BJ (cell line): ENCODE measurements at places on chromosomes 16 and 17.
A peak's percentile ranks its signal among the peaks of the same experiment; 100 is the strongest.

DNA sequence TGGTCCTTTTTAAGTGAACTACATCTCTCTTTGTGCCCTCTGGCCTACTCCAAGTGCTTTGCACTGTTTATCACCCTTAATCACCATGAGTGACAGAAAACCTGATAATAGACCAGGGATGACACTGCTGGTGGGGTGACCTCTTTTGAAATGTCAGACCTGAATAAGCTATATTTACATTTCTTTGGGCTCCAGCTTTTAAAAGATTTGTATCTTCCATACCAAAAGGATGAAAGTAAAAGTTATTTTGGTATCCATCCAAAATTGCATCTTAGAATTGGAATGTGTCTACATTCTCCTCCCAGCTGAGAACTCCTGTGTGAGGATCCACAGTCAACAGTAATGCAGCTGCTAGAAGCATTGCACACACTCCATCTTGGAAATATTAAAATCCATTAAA, 370.0 kb downstream of the CDH11 start:
- peak; percentile 72 for DNase-seq

- no peak for DNase-seq
Observed at GRCh38 chr16:47375423-47375822, 85.4 kb downstream of the ITFG1 start.

DNA sequence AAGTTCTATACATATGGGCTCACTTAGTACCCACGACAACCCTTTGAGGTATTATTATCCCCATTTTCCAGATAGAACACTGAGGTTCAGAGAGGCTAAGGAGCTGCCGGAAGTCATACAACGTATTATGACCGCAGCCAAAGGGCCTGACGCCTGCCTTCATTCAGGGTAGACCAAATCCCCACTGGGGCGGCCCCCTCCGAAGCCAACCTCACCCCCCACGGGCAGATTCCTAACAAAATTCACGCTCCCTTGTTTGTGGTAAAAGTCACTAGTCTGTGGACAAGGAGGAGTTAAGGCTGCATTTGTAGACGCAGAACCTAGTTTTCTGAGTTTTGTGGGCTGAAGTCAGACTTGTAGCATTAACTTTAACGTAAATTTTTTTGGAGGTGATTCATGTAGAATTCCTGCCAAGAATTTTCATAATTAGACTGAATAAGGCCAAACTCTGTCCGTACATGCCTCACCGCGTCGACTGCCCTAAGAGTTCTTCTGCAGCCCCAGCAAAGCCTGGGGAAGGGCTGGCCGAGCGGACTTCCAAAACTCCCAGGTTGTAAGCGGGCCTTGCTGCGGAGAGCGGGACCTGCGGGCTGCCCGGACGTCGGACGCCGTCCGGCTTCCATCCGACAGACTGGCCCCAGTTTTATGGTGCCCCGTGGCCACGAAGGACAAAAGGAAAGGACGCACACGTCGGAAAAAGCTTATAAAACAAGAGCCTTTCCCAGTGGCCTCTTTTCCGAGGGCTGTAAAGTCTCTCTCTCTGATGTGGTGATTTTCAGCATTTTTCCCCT, 75.7 kb downstream of the NXN start:
- DNase-seq = peak; percentile 92

GRCh38 chr17:40535924-40536294, 29.4 kb downstream of the CCR7 start:
- DNase-seq = no peak

DNA sequence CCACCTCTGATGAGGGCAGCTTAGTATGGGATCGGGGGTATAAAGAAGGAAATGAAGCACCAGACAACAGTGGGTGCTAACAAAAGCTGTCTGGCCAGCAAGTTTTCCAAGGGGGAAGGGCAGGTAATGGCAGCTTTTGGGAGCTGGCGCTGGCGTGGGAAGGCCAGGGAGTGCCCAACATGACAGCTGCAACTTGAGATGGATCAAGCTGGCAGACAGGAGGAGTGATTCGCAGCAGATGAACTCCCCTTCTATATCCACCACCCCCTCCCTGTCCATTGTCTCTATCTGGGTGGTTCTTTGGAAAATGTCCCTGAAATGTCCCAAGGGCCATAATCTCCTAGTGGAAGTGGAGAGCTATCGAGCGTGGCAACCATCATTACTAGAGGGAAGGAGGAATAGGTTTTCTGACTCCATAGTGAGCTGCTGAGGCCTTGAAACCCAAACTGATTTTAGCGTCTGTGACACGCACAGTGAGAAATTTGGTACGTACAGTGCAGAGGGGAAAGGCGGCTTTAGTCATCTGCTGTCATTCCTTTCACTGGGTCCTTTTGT, 4.8 kb upstream of the INPP5K start:
- DNase-seq = no peak

DNA sequence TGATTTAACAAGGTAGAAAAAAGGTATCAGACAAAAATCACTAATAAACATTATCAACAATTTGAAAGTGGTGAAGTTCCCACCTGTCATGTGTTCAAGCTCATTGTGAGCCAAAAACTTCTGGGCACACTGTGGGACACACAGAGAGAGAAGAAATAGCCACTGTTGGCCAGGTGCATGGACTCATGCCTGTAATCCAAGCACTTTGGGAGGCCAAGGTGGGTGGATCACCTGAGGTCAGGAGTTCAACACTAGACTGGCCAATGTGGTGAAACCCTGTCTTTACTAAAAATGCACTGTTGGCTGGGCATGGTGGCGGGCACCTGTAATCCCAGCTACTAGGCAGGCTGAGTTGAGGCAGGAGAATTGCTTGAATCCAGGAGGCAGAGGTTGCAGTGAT, 167.4 kb downstream of the TOX3 start:
- DNase-seq = no peak

DNA sequence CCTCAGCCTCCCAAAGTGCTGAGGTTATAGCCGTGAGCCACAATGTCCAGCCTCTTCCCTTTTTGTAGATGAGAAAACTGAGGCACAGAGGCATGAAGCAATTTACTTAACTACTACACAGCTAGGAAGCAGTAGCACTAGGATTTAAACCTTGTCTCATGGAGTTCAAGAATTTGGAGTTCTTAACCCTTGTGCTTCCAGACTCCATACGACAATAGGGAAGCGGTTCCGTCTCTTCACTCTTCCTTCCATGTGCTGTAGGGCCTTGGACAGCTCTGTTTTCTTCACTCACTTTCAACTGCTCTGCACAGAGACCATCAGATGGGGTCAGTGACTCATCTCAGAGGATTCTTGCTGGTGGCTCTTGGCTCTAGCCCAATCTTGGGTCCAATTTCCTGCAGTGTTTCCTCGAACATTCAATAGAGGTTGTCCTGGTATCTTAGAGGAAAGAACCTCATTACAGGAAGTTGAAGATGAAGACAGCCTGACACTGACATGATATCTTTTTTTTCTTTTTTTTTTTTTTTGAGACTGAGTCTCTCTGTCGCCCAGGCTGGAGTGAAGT, 19.3 kb downstream of the ITGAL start:
- DNase-seq = peak; percentile 48

DNA sequence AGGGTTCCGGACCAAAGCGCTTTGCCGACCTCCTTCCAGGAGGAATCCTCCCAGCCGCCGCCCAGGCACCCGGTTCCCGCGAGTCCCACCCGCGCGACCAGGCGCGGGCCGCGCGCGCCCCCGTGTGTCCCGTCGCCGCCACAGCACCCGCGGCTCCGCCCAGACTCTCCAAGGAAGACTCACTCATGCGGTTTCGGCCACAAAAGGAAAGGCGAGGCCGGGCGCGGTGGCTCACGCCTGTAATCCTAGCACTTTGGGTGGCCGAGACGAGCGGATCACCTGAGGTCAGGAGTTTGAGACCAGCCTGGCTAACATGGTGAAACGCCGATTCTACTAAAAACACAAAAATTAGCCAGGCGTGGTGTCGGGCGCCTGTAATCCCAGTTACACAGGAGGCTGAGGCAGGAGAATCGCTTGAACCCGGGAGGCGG, 3.5 kb upstream of the PKMYT1 start:
- peak; percentile 38 for DNase-seq

- DNase-seq = no peak
Observed at GRCh38 chr17:21475571-21475970, 99.4 kb downstream of the KCNJ12 start.

DNA sequence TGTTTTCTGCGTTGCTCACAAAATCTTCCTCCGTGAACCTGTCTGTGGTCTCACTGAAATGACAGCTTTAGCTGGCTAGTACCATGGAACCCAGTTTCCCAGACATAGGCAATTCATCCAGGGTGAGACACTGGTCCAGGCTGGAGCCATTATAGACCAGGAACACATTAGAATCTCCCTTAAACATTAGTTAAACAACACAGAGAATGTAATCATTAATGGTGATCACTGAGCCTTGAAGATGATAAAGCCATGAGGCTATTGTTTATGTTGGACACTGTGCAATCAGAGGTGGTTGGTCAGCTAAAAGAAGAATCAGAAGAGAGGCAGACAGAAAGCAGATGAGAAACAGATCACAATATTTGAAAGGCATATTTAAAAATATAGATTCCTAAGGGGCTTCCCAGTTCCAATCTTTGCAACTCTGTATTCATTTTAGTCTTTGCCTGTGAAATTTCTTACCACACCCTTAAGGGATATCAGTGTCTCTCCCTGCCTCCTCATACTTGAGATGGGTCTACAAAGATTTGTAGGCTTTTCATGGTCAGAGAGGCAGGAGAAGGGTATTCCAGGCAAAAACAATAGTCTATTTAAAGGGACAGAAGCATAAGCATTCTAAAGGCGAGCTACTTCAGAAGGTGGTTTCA, 317.9 kb downstream of the MAP2K6 start:
- DNase-seq = no peak

DNA sequence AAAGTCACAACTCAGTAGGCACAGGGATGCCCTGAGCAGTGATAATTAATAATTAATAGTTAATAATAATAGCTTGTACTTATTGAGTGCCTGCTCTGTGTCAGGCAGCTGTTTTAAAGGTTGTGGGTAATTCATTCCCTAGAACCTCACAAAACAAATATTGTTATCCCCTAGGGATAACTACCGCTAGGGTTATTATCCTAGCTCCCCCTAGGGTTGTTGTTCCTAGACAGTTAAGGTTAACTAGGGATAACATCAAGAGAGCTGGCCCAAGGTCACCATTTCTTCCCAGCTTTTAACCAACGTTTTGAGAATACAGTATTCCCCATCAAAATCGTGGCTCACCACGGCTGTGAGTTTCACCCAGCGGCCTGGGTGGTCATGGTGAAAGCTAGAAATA, 180.1 kb downstream of the PRKCB start:
- DNase-seq = no peak

GRCh38 chr17:258045-258734, 76.7 kb upstream of the DOC2B start:
- no peak for DNase-seq

- no peak for DNase-seq
Observed at GRCh38 chr17:80116921-80117380, 15.6 kb downstream of the GAA start.

DNA sequence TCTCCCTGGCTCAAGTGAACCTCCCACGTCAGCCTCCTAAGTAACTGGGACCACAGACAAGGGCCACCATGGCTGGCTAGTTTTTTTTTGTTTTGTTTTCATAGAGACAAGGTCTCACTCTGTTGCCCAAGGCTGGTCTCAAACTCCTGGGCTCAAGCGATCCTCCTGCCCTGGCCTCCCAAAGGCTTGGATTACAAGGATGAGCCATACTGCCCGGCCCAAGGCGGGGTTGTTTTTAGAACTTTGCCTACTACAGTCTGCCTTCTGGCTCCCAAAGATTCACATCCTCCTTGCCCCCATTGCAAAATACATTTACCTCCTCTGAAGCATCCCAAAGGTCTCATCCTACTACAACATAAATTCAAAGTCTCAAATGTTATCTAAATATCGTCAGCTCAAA, 49.5 kb upstream of the PHOSPHO1 start:
- no peak for DNase-seq

DNA sequence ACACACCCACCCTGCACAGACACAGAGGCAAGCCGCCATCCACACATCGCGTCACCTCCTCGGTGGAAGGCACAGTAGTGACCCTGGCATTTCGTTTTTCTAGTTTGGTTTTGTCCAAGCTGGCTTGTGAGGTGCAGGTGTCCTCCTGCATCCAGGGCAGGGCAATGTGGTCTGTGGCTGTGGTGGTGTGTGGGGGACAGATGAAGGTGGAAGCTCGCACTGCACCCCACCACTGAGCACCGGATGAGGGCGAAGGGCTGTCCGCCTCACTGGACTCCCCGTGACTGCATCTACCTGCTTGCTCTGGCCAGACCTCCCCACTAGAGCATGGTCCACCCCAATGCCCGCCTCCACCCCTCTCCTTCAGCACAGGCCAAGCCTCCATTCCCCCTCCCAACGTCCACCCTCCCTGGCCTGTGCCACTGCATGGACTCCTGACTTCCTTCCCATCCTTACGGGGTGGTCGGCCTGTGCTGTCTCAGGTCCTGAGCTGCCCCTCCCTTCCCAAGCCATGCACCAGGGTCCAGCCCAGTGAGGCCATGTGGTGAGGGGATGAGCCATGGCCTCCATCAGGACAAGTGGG, 78.8 kb upstream of the CBX4 start:
- DNase-seq = no peak

DNA sequence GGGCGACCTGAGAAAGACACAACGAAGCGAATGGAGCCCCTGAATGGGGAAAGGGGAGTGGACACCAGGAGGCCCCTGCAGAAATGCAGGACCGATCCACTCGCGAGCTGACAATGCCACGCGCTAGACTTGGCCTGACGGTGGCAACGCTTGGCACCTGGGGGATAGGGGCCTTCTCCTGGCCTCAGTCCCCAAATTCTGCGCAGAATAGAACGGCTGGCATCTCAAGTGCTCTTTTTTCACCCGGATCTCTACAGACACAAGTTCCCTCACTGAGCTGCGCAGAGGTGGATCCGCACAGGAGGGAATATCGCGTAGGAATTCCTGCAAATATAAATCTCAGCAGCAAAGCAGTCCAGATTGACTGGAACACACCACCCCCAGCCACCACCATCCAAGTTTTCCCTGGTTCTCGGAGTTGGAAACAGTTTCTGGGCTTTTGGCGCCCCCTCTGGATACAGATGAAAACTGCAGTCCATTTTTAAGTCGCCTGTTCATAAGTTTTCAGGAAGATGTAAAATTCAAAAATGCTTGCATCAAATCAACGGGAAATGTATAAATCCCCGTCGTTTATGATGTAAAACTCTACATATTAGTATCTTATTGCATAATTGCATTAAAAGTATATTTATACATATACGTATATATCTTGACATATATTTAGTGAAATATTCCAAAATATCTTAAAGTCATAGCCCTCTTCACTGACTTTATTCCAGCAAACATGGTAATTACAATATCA, 2.3 kb upstream of the SOX9 start:
- DNase-seq = no peak

GRCh38 chr17:16945663-16946218, 26.2 kb downstream of the TNFRSF13B start:
- no peak for DNase-seq

DNA sequence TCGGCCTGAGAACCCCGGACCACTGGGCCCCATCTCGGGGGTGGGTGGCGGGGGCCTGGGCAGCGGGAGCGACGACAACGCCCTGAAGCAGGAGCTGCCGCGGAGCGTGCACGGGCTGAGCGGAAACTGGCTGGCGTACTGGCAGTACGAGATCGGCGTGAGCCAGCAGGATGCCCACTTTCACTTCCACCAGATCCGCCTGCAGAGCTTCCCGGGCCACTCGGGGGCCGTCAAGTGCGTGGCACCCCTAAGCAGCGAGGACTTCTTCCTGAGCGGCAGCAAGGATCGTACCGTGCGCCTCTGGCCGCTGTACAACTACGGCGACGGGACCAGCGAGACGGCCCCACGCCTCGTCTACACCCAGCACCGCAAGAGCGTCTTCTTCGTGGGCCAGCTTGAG, 8.9 kb upstream of the SERPINF2 start:
- no peak for DNase-seq
